ENCODE measurements at places on chromosomes 2 and 18.

DNA sequence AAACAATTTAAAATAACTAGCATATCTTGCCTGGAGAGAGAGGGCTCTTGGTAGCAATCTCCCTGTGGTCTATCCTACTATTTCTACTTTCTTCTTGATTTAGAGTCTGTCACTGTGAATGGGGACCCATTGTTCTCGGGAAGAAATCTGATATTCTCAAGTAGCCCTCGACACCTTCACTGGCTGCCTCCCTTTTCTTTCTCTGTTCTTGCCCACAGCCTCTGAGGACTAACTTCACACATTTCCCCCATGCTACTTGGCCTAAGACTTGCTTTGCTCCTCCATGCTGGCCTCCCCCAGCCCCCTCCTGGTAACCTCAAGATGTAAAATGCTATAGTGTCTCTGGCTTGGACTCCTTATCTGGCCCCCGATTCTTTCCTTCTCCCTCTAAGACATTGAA lies 58.8 kb upstream of the NT5C1B start:
- DNase-seq: no peak

DNA sequence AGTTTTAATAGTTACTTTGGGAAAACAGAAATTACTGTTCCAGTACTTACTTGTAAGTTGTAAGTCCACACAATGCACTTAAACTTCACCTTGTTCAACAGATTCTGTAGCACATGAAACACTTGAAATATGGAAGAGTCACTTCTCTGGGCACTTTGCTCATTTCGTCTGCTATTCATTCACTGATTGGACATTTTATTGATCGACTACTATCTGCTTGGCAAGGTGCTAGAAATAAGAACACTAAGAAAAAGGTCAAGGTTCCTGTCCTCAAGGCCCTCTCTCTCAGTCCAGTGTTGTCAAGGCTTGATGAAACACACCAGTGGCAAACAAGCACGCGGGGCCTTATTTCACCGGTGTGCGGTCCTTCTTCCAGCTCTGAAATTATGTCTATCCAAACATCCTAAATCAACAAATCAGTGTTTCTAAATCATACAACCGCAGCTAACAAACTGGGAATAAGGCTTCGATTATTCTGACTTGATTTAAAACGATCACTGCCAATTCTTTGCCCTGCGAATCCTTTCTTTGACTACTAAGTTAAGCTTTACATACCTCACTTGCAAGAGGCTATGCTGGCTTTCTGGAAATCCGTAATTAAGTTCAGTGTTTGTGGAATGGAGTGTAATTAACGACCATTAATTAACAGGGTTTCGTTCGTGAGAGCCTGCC lies 780 bp upstream of the ITGAV start:
- no peak for DNase-seq

- DNase-seq: no peak
These were observed 161.1 kb downstream of the GFPT1 start for GRCh38 chr2:69225933-69226332.

DNA sequence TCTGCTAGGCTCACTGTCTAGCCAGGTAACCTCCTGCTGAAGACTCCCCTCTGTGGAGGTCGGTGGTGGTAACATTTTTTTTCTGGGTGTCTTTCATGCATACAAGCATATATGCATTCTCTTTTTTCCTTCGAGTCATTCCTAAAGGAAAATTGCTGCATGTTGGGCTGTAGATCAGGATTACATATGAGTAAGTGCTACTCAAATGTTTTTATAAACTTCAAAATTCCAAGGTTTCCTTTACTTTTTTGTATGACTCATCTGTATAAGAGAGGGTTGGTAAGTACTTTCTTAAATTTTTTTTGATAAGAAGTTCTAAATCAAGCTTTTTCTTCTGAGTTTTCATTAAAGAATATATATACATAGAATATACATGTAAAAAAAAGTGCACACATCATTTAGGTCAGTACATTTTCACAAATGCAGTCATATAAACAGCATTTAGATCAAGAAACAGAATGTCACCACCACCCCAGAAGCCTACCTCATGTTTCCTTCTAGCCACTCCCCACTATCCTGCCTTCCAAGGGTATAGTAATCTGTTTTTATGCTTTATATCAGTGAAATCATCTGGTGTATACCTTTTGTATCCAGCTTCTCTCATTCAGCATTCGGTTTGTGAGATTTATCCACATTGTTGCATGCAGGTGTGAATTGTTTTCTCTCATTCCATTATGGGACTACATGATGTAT lies 128.0 kb upstream of the MAP3K20 start:
- DNase-seq: no peak

Data from AG04449 (cell line).